ENCODE measurements at places on chromosomes 1 and 21.
A peak's percentile ranks its signal among the peaks of the same experiment; 100 is the strongest.

DNA sequence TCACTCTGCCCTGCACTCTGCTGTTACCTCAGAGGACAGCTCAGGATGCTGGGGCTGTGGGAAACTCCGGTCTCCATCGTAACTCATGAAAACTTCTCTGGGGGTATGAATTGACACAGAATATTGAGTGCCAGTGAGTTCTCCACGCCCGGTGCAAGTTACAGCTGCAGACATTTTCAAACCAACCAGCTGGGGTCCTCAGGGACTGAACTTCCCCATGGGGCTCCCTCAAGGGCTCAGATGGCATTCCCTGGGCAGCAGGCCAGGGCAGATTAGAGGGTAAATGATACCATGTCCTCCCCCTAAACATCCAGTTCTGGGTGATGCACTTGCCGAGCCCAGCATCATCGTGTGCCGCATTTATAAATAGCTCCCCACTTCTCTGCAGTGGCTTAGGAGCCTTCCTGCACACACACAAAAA, 27.8 kb upstream of the CCSAP start:
- DNase-seq: no peak

DNA sequence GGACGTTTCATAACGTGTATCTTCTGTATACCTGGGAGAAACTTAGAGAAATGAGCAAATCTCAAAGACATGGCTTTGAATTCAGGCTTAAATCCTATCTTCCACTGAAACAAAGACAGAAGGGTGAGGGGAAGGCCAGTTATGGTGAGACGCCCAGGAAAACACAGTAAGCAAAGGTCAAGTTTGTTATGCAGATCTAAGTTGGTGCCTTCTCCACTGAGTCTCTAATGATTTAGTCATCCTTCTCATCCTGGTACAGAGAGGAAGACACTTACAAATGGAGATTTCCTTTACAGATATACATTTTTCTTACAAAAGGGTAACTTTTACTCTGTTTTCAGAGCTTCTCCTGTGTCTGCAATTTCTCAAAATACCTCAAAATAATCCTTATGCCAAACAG, 64.4 kb downstream of the MAP3K7CL start:
- DNase-seq: no peak

- DNase-seq: no peak
These were observed 15.2 kb downstream of the PLA2G2F start for GRCh38 chr1:20154301-20154831.

DNA sequence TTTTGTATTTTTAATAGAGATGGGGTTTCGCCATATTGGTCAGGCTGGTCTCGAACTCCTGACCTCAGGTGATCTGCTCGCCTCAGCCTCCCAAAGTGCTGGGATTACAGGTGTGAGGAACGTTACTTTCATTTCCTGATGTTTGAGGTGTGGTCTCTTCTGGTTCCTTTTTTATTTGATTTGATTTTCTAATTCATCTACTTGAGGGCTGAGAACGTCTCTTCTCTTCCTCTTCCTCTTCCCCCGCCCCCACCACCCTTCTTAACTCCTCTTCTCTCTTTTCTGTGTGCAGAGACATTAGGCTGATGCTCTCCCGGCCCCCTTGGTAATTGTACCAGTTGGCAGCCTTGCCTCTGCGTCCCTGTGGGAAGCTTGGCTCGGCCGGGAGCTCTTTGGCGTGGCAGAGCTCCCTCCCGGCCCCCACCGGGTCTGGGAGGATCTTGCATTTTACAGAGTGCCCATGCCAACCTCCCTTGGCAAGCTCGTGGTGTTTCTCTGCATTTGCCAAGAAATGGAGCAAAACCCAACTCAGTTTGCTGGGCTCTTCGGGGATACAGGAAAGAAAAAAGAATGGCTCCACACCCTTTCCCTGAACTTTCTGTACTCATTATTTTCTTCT, 19.9 kb downstream of the CRYAA start:
- no peak for DNase-seq

DNA sequence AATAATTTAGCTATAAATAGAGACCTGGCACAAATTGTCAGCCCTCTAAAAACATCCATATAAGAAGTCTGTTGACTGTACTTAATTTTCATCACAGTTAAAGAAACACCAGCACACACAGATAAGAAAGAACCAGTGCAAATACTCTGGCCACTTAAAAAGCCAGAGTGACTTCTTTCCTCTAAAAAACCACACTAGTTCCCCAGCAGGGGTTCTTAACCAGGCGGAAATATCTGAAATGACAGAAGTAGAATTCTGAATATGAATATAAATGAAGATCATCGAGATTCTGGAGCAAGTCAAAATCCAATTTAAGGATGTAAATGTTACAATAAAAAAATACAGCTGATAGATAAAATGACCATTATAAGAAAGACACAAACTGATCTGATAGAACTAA, 870.6 kb upstream of the ADGRL4 start:
- no peak for DNase-seq

DNA sequence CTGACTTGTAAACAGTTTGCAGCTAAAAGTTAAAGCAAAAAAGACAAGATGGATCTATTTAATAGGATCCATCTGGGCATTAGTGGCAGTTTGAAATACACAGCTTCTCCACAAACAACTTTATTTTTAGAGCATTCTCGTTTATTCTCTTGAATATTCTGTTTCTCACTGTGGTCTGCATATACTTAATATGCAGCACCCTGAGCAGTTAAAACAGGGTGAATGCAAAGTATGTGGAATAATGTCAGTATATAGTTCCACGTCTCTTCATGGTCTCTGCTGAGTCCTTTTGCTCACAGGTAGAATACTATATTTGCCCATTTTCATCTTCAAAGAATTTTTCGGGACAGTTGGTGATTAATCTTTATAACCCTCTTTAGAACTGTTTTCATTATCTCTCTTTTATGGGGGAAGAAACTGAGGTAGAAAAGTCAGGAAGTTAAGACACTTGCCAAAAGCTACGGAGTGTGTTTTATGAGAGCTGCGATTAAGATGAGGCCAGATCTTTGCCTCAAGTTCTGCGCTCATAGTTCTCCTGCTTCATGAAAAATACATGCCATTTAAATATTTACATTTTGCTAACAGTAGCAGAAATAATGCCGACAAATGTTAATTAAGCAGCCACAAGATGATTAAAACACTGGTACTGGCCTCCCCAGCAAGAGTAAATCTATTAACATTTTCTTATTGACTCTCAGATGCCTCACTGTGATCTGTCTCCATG, 115.6 kb downstream of the PTBP2 start:
- no peak for DNase-seq

DNA sequence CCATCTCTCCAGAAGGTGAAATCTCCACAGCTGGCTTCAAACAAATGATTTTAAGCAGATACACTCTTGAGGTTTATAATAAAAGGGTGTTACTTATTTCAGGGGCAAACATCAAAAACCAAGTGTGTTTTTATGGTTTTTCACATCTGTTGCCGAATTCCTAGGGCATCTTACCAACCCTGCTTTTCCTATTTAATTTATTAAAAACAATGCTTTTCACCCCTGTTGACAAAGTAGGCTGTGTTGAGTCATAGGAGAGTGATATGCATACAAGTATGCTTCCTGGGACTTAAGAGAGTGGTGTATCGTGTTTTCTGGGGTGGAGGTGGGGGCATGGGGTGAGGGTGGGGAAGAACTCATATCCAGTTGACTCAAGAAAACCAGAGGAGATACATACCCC, 29.3 kb upstream of the IL20 start:
- DNase-seq: no peak

GRCh38 chr1:201505503-201505890, 1.4 kb downstream of the CSRP1 start:
- DNase-seq: no peak

DNA sequence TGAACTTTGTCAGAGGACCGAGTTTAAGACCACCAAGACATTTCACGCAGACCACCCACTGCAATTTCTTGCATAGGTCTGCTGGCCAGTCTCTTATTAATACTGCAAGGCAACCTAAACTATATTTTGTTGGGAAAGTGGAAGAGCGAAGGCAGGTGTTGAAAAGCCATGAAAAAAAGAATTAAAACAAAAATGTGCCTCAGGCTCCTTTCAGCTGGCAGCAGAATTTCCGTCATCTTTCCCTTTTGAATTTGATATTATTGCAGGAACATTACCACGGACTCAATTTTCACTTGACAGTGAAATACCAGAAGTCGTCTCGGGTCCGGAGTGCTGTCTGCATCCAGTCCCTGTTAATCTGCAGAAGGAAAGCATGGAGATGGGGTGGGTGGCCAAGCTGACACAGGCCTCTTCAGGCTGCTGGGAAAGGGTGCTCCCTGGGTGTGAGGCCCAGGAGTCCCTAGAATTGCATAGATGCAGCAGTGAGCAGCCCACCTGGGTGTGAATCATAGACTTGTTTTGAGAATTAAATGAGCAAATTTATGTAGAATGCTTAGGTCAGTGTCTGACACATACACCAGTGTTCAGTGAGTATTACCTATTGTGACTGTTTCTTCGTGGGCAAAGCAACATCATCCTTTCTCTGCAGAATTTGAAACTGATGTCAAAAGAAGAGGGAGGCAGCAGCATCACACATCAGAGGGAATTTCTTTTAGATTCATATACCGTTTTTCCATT, 150.7 kb downstream of the PBX1 start:
- DNase-seq: no peak

DNA sequence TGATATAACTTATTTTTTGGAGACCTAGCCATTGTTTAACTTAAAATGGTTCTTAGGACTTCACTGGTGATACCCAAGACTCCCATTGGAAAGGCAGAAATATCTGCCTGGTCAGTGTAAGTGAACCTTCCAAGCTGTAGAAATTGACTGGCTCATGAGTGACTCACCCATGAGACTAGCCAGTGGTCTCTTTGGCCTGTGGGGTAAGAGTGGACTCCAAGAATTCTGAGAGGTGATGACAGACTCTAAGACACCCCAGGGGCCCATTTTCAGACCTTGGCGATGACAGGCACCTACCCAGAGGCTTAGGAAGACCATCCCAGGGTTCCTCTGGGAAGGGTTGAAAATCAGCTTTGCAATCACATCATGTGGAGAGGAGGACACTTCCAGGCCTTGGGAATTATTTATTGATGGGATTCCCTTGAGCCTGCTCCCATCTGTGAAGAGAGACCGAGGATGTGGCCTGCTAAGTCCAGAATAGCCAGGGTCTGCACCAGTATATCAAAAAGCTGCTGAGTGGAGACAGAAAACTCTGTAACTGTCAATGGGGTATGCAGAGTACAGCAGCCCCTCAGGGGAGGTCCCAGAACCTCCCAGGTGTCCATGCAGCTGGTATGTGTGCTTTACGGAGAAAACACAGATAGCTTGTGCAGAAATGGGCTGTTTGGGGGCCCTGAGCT, 78.9 kb downstream of the KAZN start:
- no peak for DNase-seq

- DNase-seq: no peak
These were observed 63.3 kb upstream of the ADGRL4 start for GRCh38 chr1:79069828-79070227.

DNA sequence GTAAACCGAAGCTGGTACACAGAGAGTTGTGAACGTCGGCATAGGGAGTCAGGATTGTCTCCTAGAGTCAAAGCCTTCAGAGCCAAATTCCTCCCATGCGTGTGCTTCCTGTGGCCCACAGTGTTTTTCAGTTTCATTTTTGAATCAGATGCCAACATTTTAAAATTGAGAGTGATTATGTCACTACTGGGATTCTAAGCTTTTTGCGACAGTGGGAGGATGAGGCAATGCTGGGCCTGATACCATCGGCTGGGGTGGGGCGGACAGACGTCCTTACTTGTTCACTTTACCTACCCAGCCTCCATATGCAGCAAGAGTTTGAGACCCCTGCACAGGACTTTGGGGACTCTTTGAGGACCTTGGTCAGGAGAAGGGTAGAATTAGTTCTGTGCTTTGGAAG, 1.3 kb upstream of the KLHDC7A start:
- no peak for DNase-seq

DNA sequence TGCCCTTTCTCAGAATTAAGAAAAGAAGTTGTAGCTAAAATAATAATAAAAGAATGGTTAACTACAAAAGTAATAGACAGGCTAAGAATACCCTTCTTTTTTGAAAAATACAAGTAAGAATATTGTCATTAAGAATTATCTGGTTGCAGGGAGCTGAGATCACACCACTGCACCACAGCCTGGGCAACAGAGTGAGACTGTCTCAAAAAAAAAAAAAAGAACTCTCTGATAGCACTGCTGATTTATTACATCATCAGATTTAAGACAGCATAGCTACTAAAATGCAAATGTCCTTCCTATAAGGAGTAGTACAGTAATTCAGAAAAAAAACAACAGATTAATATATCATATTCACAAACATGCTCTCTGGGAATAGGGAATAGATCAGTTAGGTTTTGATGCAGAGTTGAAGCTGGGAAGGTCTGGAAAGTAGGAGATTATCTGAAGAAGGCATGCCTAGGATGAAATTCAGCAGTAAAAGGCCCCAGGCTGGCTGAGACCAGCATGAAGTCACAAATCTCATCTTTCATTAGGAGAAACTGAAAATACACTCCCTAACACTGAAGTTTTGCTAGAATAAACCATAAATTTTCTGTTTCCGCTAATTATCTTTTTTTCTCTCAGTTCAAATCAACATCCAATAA, 30.7 kb upstream of the ANGPTL1 start:
- no peak for DNase-seq

- no peak for DNase-seq
These were observed 44.0 kb downstream of the ETS2 start for GRCh38 chr21:38849776-38850175.

DNA sequence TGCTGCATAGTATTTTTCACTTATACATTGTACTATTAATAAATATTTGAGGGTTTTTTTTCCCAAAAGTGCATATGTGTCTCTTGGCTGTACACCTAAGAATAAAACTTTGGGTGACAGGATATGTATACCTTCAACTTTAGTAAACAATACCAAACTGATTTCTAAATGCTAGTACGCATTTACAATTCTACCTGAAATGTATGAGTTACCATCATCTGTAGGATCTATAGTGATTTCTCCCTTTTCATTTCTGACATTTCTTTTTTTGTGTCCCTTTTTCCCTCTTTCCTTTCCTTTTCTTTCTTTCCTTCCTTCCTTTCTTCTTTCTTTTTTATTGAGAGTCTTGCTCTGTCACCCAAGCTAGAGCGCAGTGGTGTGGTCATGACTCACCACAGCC, 16.7 kb upstream of the BMP8B start:
- DNase-seq: no peak

DNA sequence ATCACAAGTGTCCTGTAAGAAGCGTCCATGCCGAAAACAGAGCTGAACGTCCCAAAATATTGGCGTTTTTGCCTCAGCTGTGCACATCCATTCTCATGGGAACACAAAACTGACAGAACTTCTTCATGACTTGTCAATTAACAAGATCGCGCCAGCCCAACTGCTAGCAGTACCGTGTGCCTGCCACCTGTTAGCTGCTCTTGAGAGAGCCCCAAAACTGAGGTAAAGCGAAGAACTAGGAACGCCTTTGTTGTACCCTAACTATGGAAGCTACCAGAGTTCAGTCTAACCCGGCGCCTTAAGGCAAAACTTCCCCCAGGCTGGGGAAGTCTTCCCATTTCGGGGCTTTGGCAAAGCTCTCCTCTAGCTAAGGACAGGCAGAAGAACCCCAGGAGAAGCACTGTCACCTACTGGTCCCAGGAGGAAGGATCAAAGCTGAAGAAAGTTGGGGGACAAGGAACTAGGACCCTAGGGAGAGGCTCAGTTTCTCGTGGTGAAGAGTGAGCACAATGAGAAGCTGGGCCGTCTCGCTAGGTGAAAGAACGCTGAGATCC, 719 bp downstream of the EYA3 start:
- DNase-seq: peak; percentile 17

GRCh38 chr1:170321113-170321512, 175.4 kb downstream of the NTMT2 start:
- DNase-seq: no peak

- no peak for DNase-seq
These were observed 23.2 kb downstream of the PLCH2 start for GRCh38 chr1:2499260-2499659.

- DNase-seq: no peak
These were observed 69.5 kb downstream of the SERINC2 start for GRCh38 chr1:31482482-31483011.

All from CD4-positive, alpha-beta memory T cell (primary cell).